ENCODE measurements at places on chromosomes 16 and 17.

- no peak for DNase-seq
These were observed 44.5 kb downstream of the AATF start for GRCh38 chr17:36993227-36993626.

GRCh38 chr16:1054660-1055556 lies 17.6 kb upstream of the SSTR5 start:
- DNase-seq = no peak

DNA sequence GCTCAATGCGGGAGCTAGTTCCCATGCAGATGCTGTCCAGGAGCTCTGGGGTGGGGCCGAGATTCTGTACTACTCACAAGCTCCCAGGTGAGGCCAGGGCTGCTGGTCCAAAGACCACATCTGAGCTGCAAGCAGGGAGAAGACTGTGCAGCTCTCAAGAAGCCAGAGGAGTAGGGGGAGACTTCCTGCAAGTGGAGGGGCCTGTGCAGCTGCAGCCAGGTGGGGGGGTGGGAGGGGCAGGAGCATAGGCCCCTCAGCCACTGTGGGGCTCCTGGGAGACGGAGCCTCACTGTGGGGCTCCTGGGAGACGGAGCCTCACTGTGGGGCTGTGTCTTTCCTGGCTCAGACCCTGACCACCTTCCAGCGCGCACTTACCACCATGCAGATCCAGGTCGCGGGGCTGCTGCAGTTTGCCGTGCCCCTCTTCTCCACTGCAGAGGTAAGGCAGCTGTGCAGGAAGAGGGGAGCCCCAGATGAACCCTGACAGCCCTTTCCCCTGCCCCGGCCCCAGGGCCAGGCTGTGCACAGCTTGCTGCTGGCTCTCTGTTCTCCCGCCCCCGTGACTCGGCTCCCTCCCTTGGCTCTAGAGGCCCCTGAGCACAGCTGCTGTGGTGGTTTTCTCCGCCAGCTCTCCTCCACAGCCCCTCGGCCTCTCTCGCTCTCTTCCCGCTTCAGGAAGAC lies 24.3 kb upstream of the DNAI2 start:
- DNase-seq = no peak

DNA sequence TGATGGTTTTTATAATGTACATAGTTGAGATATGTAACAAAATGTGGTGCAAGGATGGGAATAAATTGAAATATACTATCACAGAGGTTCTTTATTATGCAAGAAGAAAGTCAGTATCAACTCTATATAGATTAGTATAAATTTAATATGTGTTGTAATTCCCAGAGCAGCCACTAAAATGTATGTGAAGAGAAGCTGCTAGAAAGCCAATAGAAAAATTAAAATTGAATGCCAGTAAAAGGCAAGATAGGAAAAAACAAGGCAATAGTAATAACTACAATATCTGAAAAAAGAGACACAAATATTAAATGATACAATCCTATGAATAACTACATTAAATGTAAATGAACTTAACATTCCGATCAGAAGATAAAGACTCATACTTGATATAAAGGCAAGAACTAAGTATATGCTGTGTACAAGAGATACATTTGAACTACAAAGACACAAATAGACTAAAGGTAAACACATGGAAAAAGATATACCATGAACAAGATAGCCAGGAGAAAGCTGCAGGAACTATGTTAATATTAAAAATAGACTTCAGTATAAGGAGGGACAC lies 92.0 kb downstream of the ABCA8 start:
- DNase-seq = no peak

- DNase-seq = no peak
These were observed 92.9 kb upstream of the CHMP6 start for GRCh38 chr17:80898716-80899115.

DNA sequence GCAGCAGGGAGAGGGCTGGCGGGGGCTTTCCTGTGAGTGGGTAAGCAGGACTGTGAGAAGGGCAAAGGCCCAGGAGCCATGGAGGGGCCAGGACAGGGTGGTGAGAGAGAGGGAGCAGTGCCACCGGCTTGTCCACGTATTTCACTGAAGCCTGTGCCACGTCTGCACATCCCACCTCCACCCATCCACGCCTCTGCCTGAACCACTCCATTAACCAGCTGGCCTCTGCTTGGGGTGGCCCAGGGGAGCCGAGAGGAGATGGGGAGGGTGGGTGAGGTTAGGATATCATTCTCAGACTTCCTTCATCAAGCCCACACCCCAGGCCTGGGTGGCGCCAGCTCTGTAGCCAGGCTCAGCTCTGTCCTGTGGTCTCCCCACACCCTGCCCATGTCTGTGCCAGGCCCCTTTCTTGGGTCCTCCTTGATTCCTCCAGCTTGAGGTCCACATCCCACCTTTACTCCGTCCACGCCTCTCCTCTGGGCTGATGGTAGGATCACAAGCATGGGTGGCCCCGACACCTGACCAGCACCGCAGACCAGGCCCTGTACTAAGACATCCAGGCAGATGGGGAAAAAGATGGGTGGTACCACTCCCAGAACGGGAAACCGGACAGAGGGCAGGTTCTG lies 3.2 kb upstream of the FN3K start:
- DNase-seq = no peak

DNA sequence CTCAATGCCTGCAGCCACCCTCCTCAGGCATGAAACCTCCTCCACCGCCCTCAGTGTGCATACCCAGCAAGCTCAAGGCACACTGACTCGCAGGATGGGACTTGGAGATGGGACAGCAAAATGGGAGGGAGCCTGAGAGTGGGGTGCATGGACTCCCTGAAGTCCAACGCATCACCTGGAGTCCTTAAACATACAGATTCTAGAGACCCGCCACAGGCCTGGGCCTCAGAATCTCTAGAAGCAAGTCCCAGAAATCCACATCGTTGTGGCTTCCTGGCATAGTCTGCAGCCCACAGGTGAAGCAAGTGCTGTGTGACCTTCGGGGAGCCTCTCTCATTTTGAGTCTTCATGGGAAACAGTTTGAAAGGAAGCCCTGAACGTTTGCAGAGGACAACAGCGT lies 3.6 kb upstream of the TBX21 start:
- DNase-seq = no peak

GRCh38 chr16:89437991-89438390 lies 52.4 kb downstream of the ANKRD11 start:
- DNase-seq = no peak

DNA sequence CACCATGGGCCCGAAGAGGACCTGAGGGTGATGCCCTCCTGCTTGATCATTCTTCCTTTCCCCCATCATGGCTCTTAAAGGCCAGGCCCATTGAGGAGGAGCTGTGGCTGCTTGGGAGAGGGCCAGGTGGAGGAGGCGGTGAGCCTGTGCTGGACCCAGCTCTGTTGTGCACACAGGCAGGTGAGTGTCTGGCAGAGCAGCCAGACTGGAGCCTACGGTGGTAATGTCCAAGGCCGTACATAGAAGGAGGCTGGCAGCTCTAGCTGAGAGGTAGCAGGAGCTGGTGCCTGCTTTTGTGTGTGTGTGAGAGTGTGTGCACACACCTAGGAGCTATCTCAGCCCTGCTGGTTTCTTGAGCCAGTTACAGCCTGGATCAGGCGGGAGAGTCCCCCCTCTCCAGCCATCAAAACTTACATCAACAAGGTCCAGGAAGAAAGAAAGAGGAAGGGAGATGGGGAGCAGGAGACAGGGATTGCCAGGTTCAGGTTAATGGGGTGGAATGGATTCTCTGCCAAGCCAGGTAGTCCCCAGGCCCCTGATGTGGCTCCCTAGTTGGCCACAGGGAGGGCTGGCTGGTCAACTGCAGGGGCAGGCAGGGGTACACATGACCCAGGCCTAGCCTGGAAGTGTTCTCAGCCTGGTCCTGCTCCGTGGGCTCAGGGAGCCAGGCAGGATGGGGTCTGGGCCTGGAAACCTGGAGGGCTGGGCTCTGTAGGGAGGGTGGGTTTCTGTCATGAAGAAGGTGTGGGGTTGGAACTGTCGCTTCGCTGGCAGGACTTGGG lies 107.1 kb downstream of the RAP1GAP2 start:
- DNase-seq = no peak

GRCh38 chr16:71711789-71712188 lies 12.7 kb downstream of the PHLPP2 start:
- DNase-seq = no peak

- no peak for DNase-seq
These were observed 6.0 kb downstream of the ST3GAL2 start for GRCh38 chr16:70432723-70433457.

DNA sequence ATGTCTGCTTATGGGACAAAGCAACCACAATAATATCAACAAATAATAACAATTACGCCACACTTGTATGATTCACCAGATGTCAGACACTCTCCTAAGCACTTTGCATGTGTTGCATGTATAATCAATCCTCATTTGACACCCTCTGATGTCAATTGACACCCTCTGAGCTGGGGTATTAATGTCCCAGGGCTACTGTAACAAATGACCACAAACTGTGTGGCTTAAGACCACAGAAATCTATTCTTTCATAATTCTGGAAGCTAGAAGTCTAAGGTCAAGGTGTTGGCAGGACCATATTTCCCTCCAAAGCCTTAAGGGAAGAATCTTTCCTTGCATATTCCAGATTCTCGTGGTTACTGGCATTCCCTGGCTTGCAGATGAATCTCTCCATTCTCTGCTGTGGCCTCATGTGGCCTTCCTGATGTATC lies 112.7 kb downstream of the NPIPB5 start:
- DNase-seq = peak; percentile 17

DNA sequence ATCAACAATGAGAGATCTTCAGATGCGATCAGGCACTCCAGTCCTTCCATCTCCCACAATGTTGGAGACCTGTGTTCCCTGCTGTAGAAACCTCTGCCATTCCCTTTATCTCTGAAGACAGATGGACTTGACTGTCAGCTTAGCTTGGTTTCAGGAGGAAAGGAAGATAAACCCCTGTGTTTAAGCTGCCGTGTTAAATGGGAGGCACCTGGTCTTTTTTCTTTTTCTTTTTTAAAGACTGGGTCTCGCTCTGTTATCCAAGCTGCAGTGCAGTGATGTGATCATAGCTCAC lies 63.1 kb downstream of the USP22 start:
- no peak for DNase-seq

- no peak for DNase-seq
These were observed 1026.5 kb upstream of the EEF2KMT start for GRCh38 chr16:6124136-6124535.

GRCh38 chr17:13599168-13599577 lies 2.6 kb downstream of the HS3ST3A1 start:
- no peak for DNase-seq

- DNase-seq = no peak
These were observed 320.0 kb downstream of the FOXL1 start for GRCh38 chr16:86898386-86898785.

GRCh38 chr16:48609652-48610029 lies 339 bp downstream of the N4BP1 start:
- DNase-seq = no peak

DNA sequence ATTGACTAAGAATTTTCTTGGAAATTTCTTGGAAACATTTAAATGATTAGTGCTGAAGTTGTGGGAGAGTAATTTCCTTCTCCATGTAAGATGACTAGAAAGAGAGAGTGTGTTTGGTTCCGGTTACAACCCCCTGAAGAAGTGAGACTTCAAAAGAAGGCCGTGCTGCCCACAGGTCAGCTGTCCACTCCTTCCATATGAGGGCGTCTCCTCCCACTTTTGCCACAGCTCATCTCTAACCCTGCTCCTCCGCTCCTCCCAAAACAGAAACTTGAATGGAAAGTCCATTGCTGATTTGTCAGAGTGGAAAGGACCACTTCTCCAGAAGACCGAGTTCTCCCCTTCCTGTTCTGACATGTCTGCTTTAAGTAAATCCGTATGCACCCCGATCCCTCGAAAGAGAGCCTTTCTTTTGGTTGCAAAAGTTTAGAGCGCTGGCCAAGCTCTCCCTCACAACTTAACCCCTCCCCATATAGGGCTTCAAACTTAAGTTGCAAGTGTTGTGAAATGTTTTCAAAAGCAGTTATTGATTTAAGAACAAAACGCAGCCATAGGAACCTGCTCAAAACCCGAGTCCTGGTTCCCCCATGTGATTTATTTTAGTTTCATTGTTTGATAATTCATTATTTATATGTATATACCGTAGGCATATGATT lies 129.5 kb downstream of the SOCS1 start:
- DNase-seq = no peak

DNA sequence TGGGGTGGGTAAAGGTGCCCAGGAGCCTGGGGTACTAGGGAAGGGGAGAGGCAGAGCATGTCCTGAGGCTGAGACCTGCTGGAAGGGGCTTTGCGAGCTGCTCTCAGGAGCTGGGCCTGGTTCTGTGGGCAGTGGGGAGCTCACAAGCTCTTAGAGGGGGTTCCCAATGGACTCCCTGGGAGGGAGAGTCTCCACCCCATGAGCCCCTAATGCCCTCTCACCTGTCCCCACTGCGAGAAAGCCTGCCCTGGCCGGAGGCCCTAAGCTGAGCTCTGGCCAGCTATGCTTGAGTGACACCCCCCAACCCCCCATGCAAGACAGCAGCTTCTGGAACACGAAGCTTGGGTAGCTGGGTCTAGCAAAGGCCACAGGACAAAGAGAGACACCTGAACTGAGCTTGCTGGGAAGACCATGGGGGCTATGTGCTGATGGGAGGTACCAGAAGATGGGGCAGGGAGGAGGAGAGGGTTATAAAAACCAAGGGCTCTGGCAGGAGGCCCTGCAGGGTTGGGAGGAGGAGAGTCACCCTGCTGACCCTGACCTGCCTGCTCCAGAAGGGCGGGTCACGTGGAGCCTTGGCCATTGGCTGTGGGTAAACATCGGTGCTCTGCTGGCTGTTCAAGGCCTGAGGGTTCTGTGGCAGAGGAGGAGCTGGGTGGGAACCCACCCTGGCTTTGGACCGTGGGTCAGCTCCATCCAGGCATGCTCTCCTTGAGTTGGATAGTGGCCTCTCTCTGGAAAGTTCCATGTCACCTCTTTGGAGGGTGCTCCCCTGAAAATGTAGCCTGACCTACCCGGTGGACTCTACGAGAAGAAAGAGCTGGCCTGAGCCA lies 106.7 kb downstream of the RAB11FIP4 start:
- DNase-seq = no peak

DNA sequence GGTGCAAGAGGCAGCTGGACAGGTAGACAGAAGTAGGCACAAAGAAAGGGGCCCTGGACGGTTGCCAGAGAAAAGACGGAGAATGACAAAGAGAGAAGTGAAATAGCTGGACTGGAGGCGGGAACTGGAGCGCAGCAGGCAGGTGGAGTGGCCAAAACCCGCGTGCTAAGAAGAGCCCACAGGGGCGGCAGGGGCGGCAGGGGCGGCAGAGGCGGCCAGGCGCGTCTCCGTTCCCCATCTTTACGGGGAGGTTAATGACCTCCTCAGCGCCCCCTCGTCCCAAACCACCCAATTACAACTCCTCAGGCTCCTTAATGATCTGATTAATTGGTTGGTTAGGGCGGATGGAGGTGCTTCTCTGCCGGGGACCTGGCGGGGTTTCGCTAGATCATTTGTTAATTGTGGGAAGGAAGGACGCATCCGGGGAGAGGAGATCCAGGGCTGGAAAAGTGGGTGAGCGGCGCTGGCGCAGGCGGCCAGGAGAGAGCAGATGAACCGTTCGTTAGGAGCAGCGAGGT lies 15.4 kb upstream of the HOXB9 start:
- no peak for DNase-seq

- DNase-seq = no peak
These were observed 9.9 kb downstream of the EME1 start for GRCh38 chr17:50382931-50383330.
